ENCODE measurements at places on chromosomes 2 and 18.

GRCh38 chr2:183283209-183283608, 159.0 kb downstream of the NUP35 start:
- DNase-seq, result no peak

GRCh38 chr2:101843048-101843447, 145.5 kb downstream of the MAP4K4 start:
- no peak for DNase-seq

GRCh38 chr2:208186465-208186864, 3.4 kb downstream of the C2orf80 start:
- no peak for DNase-seq

- no peak for DNase-seq
Measured at GRCh38 chr2:179252423-179252822, 12.2 kb downstream of the SESTD1 start.

DNA sequence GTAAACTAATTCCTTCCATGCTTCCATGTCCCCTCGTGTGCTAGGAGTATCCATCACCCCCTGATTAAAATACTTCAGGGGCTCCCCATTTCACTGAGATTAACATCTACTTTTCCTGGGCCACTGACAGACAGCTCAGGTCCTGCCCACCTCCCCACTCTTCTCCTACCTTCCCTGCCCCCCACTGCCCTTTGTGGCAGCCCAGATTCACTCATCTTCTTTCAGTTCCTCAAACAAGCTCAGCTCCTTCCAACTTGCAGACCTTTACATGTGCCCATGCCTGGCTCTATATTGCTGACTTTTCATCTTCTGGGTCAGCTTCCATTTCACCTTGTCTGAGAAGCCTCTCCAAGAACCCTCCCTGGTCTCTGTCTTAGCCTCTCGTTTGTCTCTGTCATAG, 12.0 kb downstream of the RUFY4 start:
- no peak for DNase-seq
